Substantia nigra (tissue), 51 donors: ENCODE measurements at places on chromosomes 12 and 14.

DNA sequence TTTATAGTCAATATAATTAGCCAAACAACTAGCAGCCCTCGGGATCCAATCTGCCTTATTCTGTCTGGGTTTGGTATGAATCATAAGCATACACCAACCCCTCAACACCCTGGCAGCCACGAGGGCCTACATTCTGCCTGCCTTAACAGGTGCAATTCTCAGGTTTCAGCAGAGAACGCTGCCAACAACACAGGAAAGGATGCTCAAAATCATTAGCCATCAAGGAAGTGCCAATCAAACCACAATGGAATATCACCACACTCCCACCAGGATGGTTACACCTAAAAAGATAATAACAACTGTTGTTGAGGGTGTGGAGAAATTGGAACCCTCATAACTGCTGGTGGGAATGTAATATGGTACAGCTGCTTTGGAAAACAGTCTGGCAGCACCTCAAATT is 122.8 kb downstream of the TTC7B start:
- no peak for DNase-seq

DNA sequence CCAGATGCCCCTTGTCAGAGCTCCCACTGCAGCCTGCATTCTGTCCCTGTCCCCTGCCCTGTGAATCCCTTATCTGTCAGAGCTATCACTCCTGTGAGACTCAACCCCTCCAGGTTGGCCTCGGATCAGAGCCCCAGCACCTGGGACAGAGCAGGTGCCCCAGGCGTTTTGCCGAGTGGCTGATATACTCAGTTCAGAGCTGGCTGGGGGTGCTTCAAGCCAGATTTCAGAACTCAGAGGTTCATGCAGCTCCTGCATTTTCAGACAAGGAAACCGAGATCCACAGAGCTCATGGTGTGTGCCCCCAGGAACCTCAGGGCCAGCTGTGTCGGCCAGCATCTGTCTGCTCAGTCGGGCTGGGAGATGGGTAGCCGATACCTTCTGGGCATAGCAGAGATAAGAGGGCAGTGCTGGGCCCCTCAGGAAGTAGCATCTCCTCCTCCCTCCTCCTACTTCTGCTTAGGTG is 228.0 kb upstream of the RTL1 start:
- DNase-seq, result no peak

- no peak for DNase-seq
Measured at GRCh38 chr14:53879747-53880146, 76.9 kb downstream of the BMP4 start.

DNA sequence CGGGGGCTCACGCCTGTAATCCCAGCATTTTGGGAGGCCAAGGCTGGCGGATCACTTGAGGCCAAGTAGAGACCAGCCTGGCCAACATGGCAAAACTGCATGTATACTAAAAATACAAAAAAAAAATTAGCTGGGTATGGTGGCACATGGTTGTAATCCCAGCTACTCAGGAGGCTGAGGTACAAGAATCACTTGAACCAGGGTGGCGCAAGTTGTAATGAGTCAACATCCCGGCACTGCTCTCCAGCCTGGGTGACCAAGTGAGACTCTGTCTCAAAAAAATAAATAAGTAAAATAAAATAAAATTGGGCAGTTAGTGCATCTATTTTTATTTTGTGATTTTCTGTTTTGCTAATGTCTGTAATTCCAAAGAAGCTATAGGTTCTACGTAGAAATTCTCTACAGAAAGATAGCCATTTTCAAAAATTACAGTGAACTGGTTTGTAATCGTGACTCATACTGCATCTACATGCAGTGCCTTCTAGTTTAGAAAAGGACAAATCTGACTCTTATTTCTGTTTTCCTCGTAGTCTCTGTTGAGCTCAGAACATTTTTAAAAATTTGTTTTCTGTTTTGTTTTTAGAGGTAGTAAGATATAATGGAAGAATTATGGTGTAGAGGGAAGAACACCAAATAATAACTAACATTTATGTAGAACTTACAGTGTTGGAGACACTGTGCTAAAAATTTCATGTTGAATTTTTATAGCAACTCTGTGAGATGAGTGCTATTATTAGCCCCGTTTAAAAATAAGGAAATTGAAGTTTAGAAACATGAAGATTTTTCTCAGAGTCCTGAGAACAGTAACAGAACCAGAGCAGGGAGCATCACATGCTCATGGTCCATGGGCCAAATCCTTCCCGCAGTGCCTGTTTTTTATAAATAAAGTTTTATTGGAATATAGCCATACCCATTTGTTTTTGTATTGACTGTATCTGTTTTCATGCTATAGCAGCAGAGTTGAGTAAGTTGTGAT is 201.2 kb downstream of the SYNE2 start:
- no peak for DNase-seq

DNA sequence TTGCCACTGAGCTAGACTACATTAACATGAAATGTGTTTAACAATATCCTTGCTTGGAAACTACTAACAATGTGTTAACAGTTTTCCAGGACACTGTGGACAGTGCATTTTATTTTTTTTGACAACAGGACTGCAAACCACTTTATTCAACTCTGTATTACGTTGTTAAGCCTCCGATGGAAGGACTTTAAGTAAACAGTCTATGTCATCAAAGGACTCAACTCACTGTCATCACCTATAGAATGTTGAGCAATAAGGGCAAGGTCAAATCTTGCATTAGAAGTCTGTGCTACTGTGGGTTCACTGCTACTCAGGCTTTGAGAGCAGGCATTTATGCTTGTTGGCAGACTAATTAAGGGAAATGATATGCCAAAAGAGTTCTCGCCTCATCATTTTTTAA is 483.7 kb downstream of the FLRT2 start:
- no peak for DNase-seq

- no peak for DNase-seq
Measured at GRCh38 chr14:75518625-75519024, 3.6 kb upstream of the BATF start.

DNA sequence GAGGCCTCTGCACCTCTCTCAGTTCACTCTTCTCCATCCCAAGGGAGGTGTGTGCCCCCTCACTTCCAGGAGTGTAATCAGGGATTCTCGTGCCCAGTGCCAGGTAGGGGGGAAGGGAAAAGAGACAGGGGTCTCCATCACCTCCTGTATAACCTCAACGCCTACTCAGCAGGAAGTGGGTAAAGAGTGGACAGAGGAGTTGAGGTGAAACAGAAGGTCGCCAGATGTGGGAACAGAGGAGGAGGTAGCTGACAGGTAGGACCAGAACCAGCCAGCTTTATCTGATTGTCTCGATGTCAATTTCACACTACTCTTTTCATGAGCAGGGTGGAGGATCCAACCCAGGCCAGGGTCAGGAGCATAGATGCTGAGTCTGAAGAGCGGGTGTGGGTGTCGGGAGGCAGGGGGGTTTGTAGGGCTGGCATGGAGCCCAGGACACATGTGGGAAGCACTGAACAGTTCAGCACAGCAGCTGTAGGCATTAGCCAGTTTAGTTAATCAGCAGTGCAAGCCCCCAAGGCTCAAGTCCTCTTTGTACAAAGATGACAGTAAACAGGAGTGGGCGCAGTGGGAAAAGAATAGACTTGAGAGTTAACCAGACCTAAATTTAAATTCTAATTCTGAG is 213.5 kb downstream of the PELI2 start:
- no peak for DNase-seq

GRCh38 chr14:59688224-59689170 is 111.9 kb upstream of the CCDC175 start:
- DNase-seq, result no peak

- DNase-seq, result no peak
Measured at GRCh38 chr12:33111850-33112249, 215.3 kb upstream of the PKP2 start.

GRCh38 chr12:89950421-89950820 is 241.8 kb upstream of the ATP2B1 start:
- DNase-seq, result no peak

DNA sequence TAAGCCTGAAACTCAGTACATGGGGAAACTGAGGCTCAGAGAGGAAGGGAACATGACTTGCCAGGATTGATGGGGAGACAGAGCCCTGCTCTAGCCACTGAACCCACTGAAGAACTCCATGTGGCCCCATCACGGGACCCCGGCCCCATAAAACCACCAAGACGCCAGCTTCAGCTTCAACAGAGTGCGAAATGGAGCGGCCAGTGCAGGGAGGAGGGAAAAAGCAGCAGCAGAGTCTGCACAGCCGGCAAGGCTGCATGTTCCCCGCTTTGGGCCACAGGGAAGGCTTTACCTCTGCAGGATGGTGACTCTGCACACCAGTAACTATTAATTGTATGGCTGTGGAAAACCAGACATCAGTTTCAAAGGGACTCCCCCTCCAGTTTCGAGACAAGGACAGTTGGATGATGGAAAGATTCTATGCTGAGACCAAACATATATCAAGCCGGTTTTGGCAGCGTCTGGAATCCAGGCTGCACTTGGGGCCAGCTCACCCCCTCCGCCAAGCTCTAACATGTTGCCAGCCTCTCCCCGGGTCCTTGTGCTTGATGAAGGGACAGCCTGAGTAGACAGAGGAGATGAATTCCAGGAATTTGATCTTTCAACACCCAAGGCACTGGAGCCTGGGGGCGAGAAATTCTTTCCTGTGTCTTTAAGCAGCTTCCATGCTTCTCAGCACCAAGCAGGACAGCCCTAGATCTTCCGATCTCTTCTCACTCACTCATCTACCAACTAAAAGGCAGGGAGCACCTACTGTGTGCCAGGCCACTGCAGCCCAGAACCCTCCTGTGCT is 55.7 kb upstream of the BCL11B start:
- DNase-seq, result no peak
